ENCODE measurements at places on chromosomes 12 and 14.

DNA sequence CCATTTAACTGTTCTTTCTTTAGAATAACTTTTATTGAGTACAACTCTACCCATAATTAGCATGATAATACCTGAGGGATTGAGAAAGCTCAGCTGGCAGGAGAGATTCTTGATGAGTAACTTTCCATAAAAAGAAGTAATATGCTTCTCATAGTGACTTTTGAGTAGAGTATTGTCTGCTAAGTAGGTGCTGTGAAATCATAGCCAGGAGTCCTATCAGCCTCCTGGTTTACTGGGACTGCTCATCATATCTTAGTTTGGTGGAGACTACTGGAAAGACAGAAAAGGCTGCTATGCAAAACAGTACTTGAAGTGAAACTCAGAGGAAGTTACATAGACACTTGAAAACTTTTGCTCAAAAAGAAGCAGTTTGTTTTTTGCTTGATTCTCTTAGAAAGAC lies 113.3 kb upstream of the ATP2B1 start:
- peak; percentile 32 for DNase-seq

DNA sequence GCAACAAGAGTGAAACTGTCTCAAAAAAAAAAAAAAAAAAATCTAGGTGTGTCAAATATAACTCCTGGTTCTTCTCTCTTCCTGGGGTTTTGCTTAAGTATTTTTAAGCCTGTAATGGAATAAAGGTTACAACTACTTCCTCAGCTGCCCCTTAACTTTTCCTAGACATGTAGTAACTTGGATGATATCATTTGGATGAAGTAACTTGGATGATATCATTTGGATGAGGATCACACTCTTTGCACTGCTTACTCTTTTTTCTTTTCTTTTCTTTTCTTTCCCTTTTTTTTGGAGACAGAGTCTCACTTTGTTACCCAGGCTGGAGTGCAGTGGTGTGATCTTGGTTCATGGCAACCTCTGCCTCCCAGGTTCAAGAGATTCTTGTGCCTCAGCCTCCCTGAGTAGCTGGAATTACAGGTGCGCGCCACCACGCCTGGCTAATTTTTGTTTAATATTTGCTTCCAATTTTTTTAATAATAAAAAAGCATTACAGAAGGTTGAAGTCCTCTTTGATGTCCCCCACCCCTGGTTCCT lies 775 bp upstream of the FAM186A start:
- no peak for DNase-seq

- peak; percentile 48 for DNase-seq
These were observed 2.4 kb upstream of the GPR65 start for GRCh38 chr14:88002421-88003075.

GRCh38 chr14:101781240-101782061 lies 19.9 kb downstream of the PPP2R5C start:
- no peak for DNase-seq

DNA sequence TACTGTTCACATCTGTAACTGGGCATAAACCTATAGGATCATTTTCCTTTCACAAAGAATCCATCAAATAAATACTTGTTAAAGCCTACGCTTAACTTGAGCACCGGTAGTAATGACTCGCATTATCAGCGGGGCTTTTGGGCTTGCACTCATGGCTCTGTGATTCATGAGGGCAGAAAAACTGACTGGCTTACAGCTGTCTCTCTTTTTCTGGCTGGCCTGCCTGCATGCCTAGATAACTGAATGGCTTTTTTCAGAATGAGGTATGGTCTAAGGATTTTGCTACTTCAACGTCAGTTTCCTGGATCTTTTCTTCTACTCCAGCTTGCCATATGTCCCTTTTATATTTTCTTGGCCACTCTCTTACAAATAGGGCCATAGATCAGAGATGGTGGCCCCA lies 531.1 kb downstream of the NRXN3 start:
- DNase-seq = no peak

- DNase-seq = no peak
These were observed 142.3 kb downstream of the RIMBP2 start for GRCh38 chr12:130573766-130574165.

GRCh38 chr14:87052646-87053225 lies 940.2 kb downstream of the GALC start:
- no peak for DNase-seq

GRCh38 chr12:94260717-94261116 lies 112.3 kb downstream of the PLXNC1 start:
- no peak for DNase-seq

DNA sequence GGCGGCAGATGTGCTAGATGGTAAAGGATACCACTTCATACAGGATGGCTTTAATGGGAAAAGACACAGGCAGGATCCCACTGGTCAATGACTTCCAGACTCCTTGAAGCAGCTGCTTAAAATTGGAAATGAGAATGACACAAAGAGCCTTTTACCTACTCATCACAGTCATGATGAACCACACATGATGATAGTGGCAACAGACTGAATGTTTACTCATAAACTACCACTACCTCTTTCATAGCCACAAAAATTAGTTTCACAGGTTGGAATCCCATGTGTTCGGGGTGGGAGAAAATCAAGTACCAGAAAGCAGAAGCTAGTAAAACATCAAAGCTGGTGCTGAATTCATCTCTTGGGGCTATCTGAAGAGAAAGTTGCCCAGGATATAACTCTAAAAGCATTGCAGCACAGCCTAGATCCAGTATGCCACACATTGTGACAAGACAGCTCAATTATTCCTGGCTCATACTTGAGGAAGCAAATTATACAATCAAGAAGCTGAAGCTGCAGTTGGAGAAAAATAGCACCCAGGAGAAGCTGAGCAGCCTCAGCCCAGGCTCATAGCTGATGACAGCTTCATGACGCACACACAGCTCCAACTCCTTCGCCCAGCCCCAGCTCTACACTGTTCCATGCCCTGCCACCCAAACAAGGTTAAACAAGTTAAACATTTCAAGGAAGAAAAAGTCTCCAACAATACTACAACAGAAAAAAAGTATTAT lies 29.0 kb upstream of the C12orf50 start:
- DNase-seq = no peak

- no peak for DNase-seq
These were observed 192.9 kb upstream of the ARHGAP5 start for GRCh38 chr14:31884238-31884637.

- peak; percentile 13 for DNase-seq
These were observed 66.6 kb downstream of the DAAM1 start for GRCh38 chr14:59254911-59255545.

DNA sequence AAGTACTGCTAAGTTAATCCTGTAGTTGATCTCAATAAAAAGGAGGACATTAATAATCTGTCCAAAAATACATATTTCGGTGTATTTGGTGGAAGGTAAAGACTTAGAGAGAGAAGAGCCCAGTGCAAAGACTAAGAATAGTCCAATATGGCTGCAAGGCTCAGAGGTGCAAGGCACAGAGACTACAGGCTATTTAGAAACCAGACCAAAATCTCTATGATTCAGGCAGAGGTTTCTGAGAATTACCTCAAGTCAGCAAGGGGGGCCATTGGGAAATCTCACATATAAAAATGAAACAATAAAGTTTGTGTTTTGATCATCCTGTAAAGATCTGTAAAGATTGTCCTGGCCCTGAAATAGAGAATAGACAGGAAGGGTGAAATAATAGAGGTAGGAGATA lies 1173.0 kb downstream of the VRK1 start:
- DNase-seq = no peak

DNA sequence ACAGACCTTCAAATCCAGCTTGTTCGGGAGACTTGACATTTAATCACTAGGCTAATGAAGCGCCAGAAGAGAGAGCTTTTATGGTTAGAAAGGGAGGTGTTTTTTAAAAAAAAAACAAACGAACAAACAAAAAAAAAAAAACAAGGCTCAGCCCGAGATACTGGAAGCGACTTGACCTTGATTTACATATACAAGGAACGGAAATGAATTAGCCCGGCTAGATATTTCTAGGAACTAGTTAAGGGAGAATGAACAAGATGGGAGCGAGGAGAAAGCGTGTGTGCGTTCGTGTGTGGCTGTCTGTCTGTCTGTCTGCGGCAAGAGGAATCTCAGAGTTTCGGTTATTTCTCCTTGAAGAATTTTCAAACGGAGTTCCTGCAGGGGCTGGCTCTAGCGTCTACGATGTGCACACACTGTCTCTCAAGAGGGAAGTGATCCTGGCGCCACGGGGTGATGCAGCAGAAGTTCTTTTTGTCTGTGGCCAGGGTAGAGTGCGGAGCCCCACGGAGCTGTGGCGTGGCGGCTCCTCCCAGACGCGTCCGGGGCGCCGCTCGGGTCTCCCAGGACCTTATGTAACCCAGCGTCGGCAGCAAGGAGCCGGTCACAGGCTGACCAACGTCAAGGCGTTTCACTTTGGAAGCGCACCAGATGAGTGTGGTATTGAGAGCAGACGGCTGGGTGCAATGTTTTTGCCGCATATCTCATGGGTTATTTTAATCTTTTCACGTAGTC lies 18.8 kb downstream of the SOCS2 start:
- peak; percentile 62 for DNase-seq
